ENCODE measurements at places on chromosomes 11 and 22.

DNA sequence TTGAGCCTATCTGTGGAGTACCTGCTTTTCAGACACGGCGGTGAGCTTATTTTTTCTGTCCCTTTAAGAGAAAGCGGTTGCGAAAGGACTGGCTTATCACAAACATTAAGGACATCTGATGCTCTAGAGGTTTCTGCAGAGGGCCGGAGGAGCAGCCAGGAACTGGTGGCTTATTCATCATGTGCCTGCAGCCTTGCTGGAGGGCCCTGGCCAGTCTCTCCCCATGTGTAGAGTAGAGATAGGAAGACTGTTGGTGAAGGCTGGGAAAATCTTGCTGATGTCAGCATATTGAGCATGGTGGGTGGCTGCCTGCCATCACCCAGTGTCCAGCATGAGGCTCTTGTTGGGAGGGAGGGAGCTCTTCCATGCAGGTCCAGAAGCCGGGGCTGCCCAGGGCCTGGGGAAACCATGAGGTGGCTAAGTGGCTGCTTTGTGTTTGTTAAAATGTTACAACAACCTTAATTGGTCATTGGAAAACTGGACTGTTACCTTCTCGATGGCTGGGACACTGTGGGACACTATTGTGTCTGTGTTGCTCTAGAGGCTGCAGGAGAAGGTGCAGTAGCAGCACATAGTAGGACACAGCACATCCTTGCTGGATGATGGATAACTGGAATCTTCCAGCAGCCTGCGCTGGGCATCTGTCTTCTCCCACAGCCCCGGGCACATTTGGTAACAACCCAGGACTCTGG, 54.3 kb downstream of the TSPAN18 start:
- peak; percentile 22 for DNase-seq

DNA sequence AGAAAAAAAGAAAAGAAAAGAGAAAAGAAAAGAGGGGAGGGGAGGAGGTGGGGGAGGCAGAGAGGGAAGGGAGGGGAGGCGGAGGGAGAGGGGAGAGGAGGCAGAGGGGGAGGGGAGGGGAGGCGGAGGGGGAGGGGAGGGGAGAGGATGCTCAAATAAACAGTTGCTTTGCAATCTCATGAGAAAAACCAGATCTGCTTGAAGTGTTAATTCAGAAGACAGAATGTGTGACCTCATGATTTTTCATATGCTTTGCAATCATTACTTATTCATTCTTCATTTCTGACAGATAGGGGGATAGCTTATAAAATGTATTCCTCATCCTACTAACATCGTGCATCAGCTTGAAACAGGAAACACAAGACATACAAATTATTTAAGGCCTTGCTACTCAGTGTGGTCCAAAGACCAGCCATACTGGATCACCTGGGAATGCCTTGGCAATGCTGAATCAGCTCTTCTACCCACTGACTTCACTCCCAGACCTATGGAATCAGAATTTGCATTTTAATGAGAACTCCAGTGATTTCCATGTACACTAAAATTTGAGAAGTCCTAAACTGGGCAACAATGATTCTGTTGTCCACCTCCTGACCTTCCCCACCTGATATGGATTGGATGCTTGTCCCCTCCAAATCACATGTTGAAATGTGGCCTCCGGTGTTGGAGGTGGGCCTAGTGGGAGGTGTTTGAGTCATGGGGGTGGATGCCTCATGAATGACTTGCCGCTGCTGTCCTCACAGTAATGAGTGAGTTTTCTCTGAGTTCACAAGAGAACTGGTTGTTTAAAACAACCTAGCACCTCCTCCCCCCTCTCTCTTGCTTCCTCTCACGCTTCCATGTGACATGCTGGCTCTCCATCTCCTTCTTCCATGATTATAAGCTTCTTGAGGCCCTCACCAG, 69.2 kb downstream of the CCDC34 start:
- DNase-seq: no peak

- no peak for DNase-seq
Measured at GRCh38 chr11:108203075-108203474, 19.4 kb downstream of the NPAT start.

GRCh38 chr22:19996694-19997384, 19.8 kb downstream of the ARVCF start:
- DNase-seq: no peak

GRCh38 chr11:69863544-69864200, 44.5 kb upstream of the FGF3 start:
- no peak for DNase-seq

GRCh38 chr11:77074626-77075221, 8.0 kb downstream of the CAPN5 start:
- peak; percentile 18 for DNase-seq

- no peak for DNase-seq
Measured at GRCh38 chr11:134792044-134792443, 380.0 kb upstream of the B3GAT1 start.

GRCh38 chr22:19769393-19769715, 8.8 kb downstream of the TBX1 start:
- DNase-seq: no peak

DNA sequence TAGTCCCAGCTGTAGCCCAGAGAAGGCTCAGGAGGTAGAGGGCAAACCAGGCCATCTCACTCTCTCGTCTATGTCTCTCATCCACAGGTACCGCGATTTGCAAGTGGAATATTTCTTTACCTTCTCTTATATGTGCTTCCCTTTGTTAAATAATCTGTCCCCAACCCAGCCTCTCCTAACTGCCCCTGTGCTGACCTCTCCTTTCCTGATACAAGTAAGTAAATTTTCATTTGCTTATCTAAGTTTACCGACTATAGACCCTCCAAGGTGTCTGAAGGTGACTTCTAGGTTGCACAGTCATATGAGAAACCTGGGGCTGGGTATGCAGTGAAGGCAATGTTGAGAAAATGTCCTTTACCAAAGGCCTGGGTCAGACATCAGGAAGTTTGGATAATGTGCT, at the start of gene CBLIF:
TSS of gene CBLIF (minus strand) at position 101 of the 400 bp plus-strand sequence. CDS start at position 55, 46 bp downstream.
- DNase-seq: no peak
